GM23338 (cell line): ENCODE measurements at places on chromosomes 7 and 10.

DNA sequence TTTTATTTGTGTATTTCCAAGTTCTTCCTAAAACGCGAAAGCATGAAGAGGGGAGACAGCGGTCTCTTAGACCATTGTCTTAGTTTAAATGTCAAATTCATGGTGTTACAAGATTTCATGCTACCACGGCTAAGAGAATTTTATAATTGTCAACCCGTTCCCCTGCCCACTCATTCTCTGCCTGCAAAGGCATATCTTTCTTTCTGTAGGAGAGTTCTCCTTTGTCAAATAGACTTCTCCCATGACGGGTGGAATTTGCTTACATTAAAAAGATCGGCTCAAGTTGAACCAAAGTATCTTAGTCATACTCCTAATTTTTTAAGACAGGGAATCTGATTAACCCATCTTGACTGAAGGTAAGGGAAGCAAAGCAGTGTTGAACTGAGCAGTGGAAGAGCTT is 539.2 kb downstream of the REEP3 start:
- no peak for DNase-seq

DNA sequence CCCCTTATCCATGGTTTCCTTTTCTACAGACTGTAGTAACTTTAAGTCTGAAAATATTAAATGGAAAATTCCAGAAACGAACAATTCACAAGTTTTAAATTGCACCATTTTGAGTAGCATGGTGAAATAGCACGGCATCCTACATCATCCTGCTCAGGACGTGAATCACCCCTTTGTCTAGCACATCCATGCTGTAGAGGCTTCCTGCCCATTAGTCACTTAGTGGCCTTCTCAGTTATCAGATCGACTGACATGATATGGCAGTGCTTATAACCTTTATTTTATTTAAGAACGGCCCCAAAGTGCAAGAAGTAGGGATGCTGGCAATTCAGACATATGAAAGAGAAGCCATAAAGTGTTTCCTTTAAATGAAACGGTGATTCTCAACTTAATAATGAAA is 82.7 kb downstream of the CPXM2 start:
- DNase-seq = no peak

DNA sequence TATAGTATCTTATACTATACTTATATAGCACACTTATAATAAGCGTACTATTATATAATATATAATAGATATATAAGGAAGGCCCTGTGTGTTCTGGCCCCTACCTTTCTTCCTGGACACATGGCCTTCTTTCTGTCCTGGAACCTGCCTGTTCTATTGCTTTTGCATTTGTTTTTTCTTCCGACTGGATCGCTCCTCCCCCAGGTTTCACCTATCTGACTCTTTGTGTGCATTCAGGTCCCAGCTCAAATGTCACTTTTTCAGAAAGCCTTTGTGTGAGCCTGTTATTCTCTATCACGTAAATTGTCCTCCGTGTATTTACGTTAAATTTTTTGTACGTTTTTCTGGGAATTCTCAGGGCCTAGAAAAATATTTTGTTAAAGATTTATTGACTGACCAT is 2.9 kb upstream of the TRIM8 start:
- no peak for DNase-seq

DNA sequence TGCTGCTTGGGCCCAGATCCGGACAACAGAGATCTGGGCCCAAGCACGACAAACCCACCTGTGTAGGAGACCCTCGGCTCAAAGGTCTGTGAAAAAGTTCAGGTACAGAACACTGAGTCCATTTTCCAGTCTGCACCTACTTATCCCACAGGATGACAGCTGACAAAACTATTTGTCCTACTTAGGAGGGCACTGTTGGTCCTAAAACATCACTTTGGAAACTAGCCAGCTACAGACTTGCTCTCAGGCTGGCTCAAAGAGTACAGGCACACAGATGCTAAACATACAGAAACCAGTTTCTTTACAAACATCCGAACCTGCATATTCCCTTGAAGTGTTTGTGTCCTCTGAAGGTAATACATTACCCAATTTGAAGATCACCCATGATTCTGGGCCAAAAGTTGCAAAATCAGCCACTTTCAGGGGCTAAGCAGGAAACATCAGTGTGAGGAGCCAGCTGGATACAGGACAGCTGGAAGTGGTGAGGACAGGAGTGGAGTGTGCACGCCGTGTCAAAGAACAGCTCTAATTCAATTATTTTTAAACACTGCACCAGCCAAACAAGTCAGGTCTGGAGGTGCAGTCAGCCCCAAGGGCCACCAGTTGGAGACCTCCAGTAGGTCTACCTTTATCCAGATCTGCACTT is 88.5 kb downstream of the NOC3L start:
- DNase-seq = no peak

- DNase-seq = peak; percentile 77
Measured at GRCh38 chr10:43292755-43293676, 26.2 kb upstream of the RASGEF1A start.

DNA sequence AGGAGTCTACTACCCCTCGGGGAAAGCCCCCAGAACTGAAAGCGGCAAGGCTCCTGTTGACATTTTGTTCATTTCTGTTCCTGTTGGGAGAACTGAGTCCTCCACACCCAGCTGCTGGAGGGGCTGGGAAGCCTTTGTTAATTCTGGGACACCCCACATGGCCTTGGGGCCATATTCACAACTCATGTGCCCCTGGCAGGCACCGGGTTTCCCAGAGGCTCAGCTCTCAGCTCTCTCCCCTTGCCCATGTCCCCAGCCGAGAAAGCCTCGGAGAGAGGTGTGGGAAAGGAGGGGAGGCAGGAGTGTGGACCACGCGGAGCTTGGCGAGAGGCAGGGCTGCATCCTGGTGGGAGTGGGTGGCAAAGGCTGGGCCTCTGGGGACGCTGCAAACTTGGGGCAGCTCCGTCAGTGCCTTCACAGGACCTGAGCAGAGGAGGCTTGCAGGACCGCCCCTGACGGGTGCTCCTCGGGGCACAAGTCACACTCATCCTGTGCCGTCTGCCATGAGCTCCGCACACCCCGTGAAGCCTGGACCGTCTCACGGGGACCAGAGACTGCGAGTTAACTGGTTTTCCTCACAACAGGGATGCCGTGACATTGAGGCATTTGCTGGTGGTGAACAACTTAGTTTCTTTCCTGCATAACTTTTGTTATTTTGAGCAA is 140.9 kb downstream of the DNAJB6 start:
- no peak for DNase-seq

DNA sequence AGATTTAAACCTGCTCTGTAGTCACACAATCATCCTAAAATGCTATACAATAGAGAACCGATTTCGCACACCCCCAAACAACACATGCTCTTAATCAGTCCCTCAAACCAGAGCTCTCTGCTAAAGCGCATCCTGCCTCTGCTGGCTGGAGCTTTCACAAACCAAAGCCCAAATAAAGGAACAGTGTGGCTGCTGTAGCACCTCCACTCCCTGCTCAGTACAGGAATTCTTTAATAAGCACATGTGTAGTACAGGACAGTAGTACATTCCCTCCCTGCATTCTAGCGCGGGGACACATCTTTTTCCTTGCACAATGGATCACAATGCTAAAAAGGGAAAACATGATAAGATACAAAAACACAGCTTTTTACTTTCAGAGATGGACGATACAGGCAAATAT is 684.6 kb downstream of the MAGI2 start:
- peak; percentile 59 for DNase-seq

DNA sequence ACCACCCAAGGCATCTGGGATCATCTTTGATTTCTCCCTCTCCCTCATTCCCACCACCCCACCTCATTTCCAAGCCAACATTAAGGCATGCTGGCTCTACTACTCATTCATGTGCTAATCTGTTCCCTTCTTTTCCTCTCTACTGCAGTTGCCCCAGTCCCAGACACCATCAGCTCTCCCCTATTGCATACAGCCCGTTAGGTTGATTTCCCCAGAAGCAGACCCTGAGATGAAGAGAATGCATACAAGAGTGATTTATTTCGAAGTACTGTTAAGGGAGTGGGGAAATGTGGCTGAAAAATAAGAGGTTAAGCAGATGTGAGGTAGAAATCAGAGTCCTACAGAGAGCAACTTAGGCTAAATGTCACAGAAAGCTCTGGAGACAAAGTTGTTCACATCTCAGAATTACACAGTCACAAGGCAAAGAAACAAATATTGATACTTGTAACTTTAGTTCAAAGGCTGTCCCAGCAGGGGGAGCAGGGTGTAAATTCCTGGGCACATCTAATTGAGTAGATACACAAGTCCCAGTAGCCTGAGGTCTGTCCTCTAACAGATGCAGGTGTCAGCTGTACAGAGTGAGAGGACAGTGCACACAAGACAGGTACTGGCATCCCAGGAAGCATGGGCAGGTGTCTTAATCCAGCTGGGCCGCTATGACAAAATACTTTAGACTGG is 20.9 kb downstream of the AKR1D1 start:
- peak; percentile 53 for DNase-seq

- DNase-seq = no peak
Measured at GRCh38 chr10:69850440-69850839, 48.7 kb downstream of the COL13A1 start.

DNA sequence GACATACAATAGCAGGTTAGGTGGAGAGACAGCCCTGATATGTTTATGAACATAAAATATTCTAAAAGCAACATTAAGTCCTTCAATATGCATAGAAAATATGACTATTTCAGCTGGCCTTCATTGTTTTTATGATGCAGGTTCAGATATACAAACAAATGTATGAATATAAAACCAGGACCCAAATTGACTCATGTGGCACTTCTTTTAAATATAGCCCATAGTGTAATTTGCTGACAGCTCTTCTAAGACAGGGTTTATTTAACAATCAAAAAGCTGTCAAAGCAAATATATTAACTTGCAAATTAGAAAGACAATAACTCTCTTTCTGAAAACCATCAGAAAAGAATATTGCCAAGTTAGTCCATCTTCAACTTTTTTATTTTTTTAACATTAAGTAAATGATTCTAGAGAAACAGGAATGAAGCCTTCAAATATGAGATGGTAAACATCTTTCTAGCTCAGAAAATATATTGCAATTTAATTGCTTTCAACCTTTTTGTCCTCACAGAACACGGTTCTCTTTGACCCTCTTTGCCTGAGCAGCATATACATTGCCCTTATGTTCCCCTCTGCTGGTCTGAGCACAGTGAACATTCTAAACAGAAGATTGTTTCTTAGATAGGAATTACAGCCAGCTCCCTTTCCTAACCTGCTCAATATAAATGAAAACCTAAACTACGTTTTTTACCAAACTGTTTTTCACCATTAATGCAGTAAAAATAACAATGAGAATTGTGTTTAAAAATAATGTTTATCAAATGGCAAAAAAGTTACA is 82.8 kb downstream of the CACNA2D1 start:
- DNase-seq = no peak

DNA sequence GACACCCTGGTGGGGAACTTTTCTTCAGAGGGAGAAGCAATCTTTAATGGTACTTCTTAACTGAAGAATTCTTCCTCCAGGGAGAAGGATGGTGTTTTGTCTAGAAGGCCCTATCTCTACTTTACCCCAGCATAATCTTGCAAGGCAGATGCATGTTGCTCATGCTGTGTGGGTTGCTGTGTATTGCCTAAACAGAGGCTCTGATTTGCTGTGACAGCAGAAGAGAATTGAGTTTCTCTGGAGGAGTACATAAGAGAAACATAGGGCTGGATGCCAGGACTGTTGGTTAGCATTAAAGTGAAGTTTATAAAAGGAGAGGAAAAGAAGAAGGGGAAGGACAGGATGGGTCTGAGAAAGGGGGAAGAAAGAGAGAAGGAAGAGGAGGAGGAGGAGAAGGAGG is 248.1 kb upstream of the HPS1 start:
- DNase-seq = no peak

GRCh38 chr10:95815133-95815532 is 59.2 kb downstream of the ENTPD1 start:
- no peak for DNase-seq
